ENCODE measurements at places on chromosomes 11 and 22. TPM values are rescaled to one million over a fixed set of nuclear protein-coding genes. Genes with fewer than 3 reads are reported as not detected.

The LRRC56 gene
- total RNA-seq, result 1.0 TPM

The YAP1 gene
- total RNA-seq, result 104 TPM

DNA sequence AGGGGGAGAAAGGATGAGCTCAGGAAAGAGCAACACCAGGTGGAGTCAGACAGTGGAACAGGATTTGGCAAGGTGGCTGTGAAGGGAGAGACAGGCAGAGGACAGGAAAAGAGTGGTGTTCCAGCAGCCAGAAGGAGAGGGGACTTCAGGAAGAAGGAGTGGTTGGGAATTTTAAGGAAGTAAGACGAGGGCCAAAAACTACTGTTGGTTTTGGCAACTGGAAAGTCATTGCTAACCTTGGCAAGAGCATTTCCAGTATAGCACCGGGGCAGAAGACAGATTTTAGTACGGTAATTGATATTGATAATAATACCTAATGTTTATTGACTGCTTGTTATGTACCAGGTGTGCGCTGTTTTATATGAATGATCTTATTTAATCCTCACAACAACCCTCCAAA, 15.4 kb upstream of the DDX6 start:
- no peak for DNase-seq

DNA sequence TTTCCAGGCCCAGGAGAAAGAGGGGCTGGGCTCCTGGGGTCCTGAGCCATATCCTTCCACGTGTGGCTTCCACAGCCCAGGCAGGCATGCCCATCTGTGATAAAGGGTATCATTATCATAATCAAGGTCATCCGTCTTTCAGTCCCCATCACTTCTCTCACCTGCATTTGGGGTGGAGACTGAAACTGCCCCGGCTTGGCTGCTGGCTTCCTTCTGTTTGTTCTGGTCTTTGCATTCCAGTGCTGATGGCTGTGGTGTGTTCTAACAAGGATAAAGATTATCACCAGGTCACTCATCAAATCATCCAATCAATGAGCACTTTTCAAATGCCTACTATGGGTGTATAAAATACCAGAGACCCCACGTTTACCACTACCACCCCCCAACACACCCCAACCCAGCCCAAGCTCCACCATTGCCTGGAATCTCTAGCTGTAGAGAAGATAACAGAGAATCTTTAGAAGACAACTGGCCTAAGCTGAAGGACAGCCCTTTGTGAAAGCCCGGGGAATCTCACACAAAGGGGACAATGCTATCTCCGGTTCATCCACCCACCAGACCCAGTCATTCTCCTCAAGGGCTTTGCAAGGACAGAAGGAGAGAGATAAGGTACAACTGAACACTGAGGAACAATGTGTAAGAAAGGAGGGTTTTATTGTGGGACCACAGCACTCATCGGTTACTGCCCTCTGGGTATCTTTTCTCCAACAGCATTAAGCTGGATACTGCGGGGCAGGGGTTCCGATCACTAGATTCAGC, 54.9 kb downstream of the AHNAK start:
- no peak for DNase-seq

- DNase-seq, result no peak
Measured at GRCh38 chr11:85766721-85767161, 44.2 kb downstream of the SYTL2 start.

Data from PC-3 (cell line).